ENCODE measurements at places on chromosomes 11 and 22.

GRCh38 chr22:49937758-49938564, 19.5 kb downstream of the CRELD2 start:
- no peak for DNase-seq

DNA sequence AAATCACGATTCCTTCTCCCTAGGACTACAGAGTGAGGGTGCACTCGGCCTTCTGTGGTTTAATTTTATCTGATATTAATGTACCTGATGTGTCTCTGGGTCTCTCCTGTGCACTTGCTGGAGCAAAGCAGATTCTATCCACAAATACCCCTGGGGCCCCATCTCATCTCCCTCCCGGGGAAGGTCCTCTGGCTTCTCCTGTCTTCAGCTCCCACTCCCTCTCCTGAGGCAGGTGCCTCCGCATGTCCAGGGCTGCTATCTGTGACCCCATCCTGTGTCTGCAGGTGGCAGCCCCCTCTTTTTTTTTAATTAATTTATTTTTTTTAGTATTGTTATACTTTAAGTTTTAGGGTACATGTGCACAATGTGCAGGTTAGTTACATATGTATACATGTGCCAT, 558.7 kb downstream of the BRD1 start:
- DNase-seq: no peak

GRCh38 chr11:94757037-94757735, 11.0 kb upstream of the AMOTL1 start:
- DNase-seq: no peak

- DNase-seq: no peak
Measured at GRCh38 chr11:26688701-26689100, 33.2 kb downstream of the SLC5A12 start.

GRCh38 chr11:12762696-12763324, 88.6 kb downstream of the TEAD1 start:
- no peak for DNase-seq

DNA sequence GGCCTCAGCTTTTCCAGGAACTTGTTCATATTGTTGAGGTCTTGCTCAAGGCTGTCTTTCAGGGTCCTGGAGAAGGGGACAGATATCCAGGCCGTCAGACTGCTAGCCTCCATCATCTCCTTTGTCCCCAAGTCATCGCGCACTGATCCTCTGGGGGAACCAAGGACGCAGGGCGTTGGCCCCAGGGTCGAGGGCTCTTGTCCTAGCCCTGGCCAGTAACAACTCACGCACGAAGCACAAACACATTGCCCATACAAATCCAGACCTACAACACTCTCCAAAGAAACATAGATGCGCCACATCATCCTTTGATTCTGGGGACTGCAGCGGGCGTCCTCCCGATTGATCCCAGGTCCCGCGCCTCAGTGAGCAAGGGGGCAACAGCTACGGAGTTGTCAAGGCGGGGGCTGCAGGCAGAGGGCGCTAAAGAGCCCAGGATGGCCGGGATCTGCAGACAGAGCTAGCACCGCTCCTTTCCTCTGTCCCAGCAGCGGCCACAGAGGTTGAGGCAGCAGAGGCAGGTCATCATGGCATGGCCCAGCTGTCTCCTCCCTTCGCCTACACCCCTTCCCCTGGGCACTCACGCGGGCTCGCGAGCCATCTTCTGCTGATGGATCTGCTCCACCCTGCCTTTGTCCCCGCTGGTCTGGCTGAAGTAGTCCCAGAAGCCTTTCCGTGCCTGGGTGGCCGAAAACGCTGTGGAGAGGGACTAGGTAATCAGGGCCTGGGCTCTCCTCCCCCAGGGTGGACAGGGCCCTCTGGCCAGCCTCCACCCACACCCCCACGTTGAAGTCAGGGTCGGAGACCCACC, 472 bp downstream of the APOA5 start:
- peak; percentile 13 for DNase-seq

- DNase-seq: no peak
Measured at GRCh38 chr22:20554824-20555223, 47.4 kb downstream of the MED15 start.

DNA sequence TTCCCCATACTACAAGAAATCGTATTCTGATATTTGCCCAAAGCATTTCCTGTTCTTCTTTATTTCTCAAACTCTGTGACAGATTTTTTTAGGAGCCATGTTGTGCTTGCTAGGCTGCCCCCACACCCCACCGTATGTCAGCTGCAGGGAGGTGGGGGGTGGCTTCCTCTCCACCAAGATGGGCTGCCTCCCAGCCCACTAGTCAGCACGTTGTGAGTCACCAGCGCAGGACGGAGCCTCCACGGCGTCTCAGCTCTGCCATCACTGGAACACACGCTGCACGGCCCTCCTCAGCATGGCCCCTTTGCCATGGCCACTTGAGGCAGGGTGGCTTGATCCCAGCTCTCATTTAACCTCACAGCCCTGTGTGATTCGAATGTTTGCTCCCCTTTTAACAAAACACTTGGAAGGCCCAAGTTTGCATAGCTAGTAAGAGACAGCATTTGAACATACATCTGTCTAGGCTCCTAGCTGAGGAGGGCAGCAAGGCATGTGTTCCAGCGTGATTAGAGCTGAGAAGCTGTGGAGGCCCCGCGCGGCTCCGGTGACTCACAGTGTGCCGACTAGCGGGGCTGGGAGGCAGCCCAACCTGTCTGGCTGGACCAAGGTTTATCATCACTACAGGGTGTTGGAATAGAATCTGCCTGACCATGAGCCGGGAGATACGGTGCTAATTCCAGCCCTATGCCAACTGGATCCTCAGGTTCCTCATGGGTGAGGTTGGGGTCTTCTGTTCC, 180.7 kb upstream of the NCAM1 start:
- DNase-seq: no peak

DNA sequence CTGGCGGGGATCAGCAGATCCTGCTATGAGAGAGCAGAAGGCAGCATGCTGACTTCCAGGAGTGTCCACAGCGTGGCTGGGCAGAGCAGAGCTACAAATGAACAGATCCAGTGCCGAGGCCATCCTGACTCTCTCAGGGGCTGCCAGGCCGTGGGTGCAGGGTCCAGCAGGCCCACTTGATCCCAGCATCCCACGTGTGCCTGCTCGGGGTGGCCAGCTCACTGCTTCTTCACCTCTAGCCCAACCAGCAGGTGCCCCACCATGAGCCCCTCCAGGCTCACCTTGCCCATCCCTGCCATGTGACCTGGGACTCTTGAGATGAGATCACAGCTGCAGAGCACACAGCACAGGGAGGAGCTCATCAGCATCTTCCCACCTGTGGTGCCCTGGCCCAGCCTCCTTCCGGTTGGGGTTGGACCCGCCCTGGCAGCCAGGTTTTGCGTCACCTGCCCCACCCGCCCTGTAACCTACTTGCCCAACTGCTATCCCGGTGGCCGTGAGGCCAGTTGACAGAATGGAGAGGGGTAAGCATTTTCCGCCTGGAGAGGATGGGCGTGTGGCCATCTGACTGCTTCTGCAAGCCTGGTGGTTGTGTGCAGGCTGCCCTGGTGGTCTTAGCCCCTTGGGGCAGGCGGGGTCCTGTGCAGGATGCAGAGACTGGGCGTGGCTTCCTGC, 11.0 kb downstream of the TANGO2 start:
- no peak for DNase-seq

GRCh38 chr11:16800382-16800781, 61.9 kb downstream of the C11orf58 start:
- no peak for DNase-seq

DNA sequence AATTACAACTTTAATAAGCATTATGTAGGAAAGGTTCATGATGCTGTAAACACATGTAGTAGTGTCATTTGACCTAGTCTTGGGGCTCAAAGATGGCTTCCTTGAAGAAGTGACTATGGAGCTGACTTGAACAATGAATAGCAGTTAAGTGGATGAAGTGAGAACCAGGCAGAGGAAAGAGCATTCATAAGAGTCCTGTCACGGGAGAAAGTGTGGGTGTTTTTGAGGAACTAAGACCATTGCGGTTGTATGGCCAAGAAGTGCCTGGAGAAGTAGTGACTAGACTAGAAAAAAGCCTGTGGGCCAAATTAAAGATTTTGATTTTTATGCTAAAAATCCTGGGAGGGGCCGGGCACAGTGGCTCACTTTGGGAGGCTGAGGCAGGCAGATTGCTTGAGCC, 7.2 kb upstream of the IL18BP start:
- DNase-seq: no peak

DNA sequence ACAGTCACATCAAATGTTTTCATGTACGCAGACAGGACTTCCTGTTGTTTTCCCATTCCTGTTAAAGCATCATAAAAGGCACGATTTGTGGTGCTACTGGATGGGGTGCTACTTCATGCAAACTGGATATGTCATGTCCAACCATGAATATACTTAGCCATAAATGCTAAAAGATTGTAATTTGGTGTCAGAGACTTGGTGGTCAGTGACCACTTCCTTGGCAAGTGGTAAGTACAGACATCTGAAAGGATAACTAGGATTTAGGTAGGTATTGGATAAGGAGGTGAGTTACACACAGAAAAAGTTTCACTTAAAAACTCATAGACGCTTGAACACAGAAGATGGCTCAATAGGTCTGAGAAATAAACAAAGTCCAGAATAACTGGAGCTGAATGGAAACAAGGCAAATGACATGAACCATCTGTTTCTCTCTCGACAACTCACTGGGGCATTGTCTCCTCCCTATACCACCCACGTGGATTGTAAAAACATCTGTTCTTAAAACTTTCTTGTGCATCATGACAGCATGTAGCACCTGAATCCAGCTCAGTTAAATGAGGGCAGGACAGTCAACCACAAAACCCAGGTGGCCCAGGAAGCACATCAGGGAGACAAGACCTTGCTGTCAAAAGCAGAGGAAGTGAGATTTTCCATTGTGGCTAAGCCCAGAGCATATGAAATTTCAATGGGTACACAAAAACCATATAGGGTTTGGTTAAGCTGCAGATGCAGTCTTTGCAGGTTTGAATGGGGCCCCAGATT, 22.1 kb upstream of the IGLL5 start:
- DNase-seq: no peak

- no peak for DNase-seq
Measured at GRCh38 chr22:46379066-46379930, 43.8 kb downstream of the TRMU start.

GRCh38 chr11:64224151-64224890, 1.7 kb downstream of the TRPT1 start:
- no peak for DNase-seq

- no peak for DNase-seq
Measured at GRCh38 chr11:100438376-100438775, 248.7 kb upstream of the ARHGAP42 start.

DNA sequence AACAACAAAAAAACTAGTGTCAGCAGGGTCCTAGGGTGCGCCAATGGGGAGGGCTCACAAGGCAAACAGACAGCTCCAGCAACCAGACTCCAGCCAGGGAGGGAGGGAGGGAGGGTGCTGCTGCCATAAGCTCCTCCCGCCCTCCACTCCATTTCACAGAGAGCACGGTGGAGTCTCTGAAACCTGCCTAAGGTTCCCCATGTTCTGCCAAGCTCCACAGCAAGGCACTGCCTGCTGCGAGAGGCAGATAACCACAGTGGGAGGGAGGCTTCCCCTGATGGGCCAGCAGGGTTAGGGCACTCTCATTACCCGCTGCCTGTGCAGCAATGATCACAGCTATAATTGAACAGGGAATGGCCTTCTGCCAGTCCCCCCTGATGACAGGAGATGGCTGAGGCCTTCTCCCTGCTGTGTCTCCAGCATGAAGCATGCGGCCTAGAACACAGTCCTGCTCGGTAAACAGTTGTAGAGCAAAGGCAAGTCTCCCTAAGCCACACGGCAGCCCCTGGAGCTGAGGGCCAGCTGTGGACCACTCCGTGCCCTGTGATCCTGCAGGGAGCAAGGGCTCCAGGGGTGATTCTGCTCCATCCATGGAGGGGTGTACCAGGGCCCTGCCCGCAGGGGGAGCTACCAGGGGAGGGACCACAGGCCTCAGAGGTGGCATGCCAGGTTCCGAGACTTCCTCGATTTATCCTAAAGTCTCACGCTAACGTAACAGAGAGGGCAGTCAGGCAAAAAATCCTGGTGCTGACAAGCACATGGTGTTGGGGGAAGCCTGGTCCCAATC, 42.9 kb downstream of the PC start:
- no peak for DNase-seq

DNA sequence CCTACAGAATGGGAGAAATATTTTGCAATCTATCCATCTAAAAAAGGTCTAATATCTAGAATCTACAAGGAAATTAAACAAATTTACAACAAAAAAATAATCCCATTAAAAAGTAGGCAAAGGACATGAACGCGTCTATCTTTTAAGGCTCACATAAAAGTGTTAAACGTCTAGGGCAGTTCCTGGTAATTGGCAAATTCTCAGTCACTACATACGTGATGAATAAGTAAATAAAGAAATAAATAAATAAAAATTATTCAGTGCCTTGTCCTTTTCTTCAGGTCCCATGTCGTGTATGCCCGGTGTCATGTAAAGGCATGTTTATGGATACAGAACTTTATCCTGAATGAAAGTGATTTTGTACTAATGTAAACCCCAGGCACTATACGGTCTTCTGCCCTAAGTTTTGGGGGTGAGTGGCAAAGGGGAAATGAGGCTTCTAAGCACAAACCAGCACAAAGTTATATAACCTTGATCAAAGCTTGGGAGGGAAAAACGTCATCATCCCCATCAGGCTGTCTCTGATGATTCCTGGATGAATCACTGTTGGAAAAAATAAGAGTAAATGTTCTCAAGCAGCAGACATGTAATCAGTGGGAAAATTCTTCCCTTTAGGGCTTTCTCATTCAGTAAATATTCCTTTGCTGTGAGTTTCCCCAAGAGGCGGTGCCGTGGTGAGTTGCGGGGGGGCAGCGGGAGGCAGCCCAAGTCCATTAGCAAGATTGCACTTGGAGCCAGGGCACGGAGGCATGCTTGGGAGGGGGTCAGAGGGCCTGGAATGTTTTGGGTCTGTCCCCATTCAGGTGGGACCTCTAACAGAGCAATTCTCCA, 30.4 kb upstream of the MICAL2 start:
- DNase-seq: no peak

DNA sequence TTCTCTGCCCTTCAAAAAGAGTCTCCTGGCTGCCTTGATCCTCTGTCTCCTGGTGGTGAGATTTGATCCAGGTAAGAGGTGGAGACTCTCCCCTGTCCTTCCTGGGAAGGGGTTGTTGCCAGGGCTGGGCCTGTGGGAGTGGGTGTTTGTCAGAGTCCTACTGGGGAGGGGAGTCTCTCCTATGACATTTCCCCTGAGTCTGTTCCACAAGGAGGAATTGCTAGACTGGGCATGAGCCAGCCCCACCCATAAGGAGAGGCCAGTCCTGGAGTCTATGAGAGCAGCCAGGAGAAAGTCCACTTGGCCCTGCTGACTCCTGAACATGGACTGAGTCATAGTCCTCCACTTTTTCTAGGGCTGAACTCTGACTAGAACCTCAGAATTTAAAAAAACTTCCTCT, 7.4 kb downstream of the PEX26 start:
- no peak for DNase-seq

DNA sequence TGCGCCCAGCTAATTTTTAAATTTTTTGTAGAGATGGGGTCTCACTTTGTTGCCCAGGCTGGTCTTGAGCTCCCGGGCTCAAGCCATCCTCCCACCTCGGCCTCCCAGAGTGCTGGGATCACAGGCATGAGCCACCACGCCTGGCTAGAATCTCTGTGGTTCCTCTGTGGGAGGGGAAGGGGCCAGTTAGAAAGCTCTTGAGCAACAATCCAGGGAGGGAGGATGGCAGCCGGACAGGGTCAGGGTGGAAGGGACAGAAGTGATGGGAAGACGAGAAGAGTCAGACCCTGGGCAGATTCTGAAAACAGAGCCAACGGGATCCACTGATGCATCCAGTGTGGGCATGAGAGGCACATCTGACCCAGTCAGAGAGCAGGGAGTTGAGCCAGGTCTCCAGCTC, 38.9 kb upstream of the MN1 start:
- no peak for DNase-seq

GRCh38 chr11:68950270-68950669, 30.5 kb downstream of the MRGPRD start:
- DNase-seq: no peak

Data from NCI-H1694 treated with DMSO at 0.1 percent for 48 hours (cell line).